NCI-H146 (cell line): ENCODE measurements at places on chromosomes 16 and 17.

GRCh38 chr17:29880031-29880430, 50.0 kb downstream of the SSH2 start:
- no peak for DNase-seq

GRCh38 chr17:47199627-47200324, 9.4 kb upstream of the MYL4 start:
- no peak for DNase-seq

GRCh38 chr16:78175287-78175686, 75.8 kb downstream of the WWOX start:
- no peak for DNase-seq

GRCh38 chr16:28172336-28172735, 39.4 kb downstream of the XPO6 start:
- no peak for DNase-seq

DNA sequence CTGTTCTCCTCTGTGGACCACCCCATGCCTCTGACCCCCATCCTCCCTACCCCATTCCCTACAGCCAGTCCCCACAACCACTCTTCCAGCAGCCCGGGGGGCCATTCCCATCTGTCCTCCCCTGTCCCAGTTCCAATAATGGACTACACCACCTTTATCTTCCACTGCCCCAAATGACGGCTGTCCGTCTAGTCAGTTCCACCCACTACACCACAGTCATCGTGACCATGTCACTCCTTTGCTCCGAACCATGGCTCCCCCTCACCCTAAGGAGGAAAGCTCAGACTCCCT, 15.3 kb downstream of the PDP2 start:
- no peak for DNase-seq

DNA sequence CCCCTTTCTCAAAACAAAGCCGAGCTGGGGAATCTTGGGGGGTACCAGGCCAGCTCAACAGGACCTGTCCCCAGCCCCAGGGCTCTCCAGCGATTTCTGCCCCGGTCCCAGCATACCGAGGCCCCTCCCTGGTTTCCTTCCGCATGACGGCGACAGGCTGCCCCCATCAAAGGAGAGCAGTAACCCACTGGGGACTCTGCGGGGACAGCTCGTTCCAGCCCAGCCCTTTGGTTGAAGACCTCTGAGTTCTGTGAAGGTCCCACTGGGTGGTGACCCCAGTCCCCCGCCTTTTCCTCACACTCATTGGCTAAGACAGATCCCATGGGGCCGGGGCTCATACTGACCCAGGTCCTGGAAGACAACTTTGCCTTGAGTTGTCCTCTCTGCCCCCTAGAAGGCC, 4.1 kb downstream of the SMTNL2 start:
- DNase-seq, result no peak

- peak; percentile 38 for DNase-seq
Observed at GRCh38 chr16:70428178-70428998, 10.5 kb downstream of the ST3GAL2 start.

- no peak for DNase-seq
Observed at GRCh38 chr16:85238233-85238647, 126.0 kb upstream of the CIBAR2 start.

DNA sequence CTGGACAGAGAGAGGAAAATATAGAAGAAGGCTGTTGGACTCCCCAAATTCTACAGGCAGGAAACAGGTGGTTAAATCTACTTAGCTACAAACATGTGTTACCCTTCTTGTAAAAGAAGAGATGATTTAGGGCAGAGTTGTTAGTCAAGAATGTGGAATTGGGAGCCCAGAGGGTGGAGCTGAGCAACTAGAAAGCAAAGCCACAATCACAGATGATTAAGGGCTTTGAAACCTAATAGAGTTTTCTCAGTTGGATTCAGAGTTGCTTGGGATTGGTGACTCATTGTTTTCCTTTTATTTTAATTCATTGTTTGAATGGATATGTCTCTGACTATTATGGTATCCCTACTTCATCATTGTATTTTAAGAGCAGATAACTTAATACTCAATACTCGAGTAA, 6.2 kb downstream of the ACSM5 start:
- DNase-seq, result no peak

- DNase-seq, result no peak
Observed at GRCh38 chr16:12750554-12750918, 53.2 kb downstream of the CPPED1 start.

- no peak for DNase-seq
Observed at GRCh38 chr17:64607862-64608565, 54.1 kb downstream of the SMURF2 start.

DNA sequence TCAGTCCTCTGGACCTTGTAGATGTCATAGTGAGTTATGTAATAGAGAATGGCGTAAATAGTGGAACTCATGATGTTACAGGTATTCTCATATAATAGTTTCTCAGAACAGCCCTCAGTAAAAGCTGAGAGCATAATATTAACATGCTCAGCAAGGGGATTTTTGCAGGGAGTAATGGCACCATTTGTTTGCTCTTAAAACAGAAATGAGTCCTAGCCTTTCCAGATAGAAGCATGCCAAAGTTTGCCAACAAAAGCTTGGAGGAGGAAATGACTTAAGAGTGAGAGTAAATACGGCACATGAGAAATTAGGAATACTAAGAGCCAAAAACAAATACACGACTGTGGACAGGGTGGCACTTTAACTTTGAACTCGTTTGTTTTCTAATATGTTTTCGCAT, 198.4 kb downstream of the ANKFN1 start:
- no peak for DNase-seq

DNA sequence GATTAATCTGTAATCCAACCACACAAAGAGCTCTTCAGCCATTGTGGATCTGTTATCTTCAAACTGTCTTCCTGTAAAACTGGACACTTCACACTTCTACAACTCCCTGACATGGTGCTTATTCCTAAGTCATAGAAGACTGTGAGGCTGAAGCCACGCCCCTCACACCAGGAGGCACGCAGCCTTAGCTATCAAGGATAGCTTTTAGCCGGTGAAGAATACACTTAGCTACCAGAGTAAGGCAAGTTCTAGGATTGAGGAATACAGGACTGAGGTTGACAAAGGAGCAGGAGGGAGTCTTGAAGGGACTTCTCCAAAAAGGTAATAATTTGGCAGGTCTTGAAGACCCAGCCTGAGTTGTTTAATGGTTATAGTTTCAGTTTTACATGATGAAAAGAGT, 79.8 kb upstream of the GAS7 start:
- no peak for DNase-seq

DNA sequence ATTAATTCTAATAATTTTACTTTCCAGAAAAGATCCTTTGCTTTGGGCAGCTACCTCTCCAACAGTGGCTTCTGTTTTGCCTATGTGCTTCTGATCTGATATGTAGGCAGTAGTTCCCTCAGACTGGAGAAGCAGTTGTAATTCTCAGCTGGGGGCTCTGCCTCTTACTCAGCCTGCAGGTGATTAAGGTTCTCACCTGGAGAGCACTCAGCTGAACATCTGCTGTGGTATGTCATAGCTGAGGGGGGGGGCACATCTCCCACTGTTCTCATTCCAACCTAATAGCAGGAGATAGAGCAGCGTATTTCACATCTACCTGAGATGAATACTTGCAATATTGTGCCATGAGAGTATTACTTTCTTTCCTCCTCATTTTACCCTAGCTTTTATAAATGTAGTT, 511.9 kb upstream of the CDH8 start:
- no peak for DNase-seq

DNA sequence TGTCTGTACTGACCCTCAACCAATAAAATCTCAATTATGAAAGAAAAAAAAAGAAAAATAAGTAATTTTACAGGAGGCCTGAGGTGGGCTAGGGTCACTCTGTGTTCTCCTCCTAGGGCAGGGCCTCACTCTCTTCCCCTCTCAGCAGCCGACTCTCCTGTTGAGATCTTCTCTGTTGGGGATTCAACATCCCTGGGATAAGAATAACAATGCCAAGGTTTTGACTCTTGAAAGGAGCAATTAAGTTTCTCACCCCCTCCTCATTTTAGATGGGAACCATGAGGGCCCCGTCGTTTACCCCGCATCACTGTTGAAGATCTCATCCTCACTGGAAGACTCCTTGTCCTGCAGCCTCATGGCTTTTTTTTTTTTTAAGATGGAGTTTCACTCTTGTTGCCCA, 21.5 kb upstream of the BRCA1 start:
- DNase-seq, result no peak

DNA sequence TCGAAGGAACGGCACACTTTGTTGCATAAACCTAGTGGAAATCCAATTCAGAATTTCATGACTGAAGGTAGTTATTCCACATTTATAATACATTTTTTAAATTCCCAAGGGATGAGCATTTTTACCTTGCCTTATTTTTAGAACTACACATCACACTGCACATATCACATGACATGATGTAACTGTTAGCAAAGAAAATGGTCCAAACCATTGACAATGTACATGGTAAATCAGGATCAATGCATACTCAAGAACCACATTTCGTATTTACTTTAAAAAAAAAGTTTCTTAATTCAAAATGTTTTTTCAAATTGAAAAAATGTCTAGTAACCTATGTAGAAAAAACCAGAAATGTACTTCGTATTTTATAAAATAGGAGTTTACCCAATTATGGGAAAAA, 2.5 kb downstream of the KANSL1 start:
- no peak for DNase-seq

GRCh38 chr16:19710991-19711545, 7.0 kb downstream of the KNOP1 start:
- no peak for DNase-seq

GRCh38 chr17:6857904-6858303, 26.4 kb upstream of the TEKT1 start:
- no peak for DNase-seq

GRCh38 chr16:49604602-49605001, 231.0 kb downstream of the C16orf78 start:
- DNase-seq, result no peak

DNA sequence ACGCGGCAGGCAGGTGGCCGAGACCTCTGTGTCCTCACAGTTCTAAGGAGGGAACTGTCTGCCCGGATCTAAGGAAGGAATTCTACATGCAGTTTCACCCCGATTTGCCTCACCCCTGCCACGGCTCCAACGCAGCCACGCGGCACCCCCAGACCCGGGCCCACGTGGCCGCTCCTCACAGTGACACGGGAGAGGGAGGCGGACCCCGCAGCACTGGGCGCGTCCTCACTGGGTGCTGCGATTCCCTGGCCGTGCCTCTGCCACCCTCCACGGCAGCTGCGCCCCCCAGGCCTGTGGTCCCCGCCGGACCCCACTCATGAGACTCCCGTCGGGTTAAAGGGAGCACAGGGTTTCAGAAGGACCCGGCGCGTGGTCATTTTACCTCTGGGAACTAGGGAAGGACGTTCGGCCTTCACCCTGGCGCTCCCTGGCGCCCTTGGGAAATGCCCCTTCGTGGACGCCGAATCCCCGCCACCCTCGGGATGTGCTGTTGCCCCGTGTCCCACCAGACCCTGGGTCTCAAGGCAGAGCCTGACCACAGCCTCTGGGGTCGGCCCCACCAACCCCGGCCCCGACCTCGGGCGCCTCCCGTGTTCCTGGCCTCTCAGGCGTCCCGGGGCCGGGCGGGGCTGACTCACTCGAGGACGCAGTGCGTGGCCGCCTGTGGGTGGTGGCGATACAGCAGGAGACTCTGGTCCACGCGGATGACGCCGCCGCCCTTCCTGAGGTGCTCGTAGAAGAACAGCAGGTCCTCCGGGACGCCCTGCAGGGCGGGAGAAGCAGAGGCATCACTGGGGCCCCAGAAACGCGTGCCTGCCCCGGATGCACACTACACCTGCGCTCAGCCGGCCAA, 118.8 kb upstream of the METRNL start:
- no peak for DNase-seq

DNA sequence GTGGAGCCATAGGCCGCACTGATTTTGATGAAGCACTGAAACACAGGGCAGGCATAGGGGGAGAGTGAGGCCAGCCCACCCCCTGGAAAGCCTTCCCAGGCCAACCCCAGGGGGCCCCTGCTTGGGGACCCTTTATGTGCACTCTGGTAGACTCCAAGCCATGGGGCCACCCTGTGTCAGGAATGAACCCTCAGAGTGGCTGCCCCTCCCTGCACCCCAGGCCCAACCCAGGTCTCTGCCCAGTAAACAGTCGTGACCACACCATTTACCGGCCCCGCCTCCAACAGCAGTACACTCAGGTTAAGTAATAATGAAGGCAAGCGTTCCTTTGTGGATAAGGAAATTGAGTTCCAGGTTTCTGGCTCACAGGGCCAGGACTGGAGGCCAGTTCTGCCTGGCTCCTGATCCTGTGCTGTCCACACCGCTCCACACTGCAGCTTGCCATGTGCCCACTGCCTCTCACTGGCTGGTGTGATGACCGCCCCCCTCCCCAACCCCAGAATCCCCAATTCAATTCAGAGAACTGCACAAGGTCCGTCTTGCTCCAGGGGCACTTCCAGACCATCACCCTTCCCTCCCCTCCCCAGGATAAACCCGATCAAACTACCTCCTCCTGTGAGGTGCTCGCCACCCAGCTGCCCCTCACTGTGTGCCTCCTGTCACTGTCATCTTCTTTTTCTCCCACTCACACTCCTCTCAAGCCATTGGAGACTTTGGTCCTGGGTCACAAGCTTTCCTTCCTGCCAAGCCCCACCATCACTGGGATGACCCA, 13.6 kb downstream of the PIMREG start:
- no peak for DNase-seq

GRCh38 chr16:88331989-88332920, 50.5 kb upstream of the ZNF469 start:
- DNase-seq, result no peak

GRCh38 chr17:4840893-4841242, 7.7 kb downstream of the MINK1 start:
- DNase-seq, result no peak

DNA sequence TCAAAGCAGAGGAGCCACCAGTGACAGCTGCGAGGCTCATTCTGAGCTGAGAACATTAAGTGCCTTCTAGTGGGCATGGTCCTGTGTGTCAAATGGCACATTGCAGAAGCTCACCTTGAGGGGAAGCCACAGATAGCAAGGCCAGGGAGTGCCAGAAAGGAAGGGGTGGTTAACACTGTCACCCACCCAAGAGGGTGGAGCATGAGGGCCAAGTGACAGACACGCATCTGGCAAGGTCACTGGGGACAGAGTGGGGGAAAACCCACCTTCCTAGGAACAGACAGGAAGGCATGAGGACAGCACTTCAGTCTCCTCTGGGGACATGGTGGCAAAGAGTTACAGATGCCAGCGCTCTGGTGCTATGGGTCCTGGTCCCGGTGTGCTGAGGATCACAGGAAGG, 22.1 kb downstream of the NUBP1 start:
- DNase-seq, result no peak

- no peak for DNase-seq
Observed at GRCh38 chr17:51200295-51200694, 34.1 kb downstream of the NME2 start.
